ENCODE measurements at places on chromosomes 5 and 9.

DNA sequence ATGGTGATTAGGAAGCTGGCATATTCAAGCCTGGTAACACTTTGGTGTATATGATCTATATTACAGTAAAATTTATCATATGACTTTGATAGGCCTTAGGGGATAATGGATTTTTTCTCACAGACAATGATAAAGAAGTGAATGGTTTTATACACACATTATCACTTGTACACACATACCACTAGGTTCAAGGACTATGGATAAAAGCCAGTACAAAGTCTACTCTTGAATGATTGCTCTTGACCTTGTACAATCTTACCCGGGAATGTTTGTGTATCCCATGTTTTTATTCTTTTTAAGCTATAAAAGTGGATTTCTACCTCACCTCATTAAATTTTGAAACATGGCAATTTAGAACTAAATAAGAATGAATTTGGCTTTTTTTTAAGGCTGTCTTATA lies 414.5 kb upstream of the ADAMTSL1 start:
- DNase-seq = no peak

DNA sequence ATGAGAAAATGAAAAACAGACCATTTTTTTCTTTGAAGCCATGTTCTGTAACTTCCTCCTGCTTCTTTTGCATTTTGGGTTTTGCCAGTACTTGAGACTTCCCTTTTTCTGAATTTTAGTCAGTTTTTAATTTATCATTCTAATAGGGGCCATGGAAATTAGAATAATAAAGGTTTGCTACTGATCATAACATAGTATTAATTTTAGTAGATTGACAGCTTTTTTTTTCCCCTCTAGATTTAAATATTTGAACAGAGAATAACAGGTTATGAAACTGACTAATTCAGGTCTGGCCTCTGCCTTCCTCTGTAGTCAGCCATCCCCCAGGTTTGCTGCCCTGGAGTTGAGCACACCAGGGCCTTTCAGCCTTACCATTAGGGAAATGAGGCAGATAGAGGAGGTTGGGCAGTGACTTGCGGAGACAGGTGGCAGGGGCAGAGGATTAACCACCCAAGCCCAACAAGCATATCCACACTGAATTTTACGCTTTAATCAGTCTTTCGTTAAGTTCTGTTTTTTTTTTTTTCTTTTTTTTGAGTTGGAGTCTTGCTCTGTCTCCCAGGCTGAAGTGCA lies 80.1 kb upstream of the TNFAIP8 start:
- no peak for DNase-seq

DNA sequence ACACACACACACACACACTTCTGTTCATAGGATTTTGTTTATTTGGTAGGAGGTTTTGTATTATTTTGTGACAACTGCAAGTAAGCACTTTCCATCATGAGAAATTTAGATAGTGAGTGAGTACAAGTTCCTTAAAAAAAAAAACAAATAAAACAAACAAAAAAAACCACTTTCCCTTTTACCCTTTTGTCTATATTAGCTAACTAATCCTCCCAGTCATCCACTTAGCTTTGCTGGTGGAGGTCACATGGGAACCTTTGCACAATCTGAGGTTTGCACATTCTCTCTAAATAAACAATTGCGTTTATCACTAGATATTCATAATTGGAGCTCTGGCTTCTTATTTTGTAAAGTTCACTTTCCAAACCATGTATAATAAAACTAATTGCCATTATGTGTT lies 6.8 kb downstream of the ITGA1 start:
- no peak for DNase-seq

GRCh38 chr9:20749496-20750198 lies 65.6 kb downstream of the FOCAD start:
- DNase-seq = no peak

GRCh38 chr5:115751176-115751575 lies 65.3 kb downstream of the CDO1 start:
- DNase-seq = no peak

DNA sequence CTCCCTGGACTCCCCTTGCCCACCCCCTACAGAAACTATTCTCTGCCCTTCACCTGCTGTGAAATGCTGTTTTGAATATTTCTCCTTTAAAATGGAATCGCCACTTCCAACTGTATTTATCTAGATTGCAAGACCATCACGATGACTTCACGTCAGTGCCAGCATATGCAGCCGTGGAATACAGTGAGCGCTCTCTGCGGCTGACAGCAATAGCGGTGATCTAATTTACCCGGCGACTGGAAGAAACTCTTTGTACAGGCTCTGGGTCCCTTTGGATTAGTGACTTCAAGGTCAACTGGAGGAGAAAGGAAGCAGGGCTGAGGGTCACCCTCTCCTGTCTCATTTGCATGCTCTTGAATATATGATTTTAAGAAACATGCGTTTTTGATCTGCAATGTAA lies 192.0 kb downstream of the IRX1 start:
- no peak for DNase-seq

GRCh38 chr5:158483281-158483860 lies 616.3 kb downstream of the EBF1 start:
- DNase-seq = no peak

- no peak for DNase-seq
Measured at GRCh38 chr5:102819634-102820033, 64.5 kb downstream of the PAM start.

GRCh38 chr5:159339460-159339859 lies 9.2 kb upstream of the IL12B start:
- no peak for DNase-seq

DNA sequence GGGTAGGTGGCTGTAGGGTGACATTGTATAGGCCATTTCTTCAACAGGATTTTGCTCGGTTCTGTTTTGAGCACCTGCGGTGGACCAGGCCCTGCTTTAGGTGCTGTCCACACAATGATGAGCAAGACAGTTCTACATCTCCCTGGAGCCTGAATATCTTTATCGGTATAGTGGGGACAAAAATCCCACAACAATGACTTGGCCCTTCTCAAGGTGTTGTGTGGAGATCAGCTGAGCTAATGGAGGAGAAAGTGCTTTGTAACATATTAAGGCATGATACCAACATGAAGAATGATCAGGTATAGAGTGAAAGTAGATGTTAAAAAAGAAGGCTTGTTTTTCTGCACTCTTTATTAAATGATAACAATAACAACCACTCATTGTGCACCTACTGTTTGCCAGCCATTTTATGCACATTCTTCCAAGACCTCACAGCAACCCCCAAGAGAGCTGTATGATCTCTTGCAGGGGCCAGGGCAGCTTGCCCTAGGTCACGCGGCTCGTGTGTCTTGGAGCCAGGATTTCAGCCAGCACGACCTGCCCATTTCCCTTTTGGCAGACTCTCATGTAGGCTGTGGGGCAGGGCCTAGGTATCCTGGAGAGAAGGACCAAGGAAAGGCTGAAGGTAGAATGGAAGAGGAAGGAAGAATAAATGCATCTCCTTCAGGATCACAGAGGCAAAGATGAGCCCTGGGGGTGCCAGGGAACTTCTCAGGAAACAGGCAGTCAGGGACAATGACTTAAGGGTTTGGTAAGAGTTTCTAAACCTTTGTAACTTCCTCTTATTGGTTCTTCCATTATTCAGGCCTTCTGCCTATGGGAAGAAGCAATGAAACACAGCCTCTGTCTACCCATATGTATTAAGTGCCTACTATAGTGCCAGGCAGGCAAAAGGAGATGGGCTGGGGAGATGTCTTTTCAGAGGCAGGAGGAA lies 50.0 kb upstream of the PPARGC1B start:
- DNase-seq = no peak

- DNase-seq = no peak
Measured at GRCh38 chr5:135399794-135400542, 937 bp upstream of the MACROH2A1 start.

- no peak for DNase-seq
Measured at GRCh38 chr9:16611001-16611400, 259.5 kb downstream of the BNC2 start.

DNA sequence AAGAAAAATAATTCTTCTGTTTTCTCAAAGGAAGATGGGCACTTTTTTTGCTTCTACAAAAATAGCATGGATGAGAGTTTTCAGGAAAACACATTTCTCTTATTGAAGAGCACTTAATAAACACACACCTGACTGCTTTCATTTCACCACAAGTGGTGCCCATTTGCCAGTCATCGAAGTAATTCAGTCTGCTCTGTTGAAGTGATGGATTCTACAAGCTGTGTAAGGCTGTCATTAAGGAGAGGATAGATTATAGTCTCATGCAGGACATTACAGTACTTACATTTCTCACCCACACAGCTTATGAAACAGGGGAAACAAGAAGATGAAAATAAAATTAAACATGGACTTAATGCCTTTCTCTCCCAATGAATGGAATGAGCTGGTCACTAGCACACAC lies 165.2 kb downstream of the NR2F1-AS1 start:
- no peak for DNase-seq

DNA sequence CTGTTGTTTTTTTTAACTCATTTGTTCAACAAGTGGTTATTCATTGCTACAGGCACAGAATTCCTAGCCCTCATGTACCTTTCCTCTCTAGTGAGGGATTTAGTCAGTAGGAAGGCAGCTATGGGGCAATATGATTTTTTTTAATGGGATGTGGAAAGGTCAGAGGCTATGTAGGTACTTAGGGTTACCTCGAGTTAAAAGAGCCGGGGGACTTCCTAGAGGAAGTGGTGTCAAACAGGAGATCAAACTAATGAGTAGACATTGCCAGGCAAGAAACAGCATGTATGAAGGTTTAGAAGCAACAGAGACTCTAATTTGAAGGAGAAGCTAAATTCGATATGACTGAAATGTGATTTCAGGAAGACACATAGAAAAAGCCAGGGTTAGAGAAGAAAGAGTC lies 50.7 kb downstream of the ITGA2 start:
- DNase-seq = no peak

- DNase-seq = peak; percentile 22
Measured at GRCh38 chr5:147635882-147636728, 126.2 kb upstream of the DPYSL3 start.

GRCh38 chr5:134053314-134053839 lies 48.6 kb upstream of the VDAC1 start:
- no peak for DNase-seq

GRCh38 chr9:20028192-20028848 lies 239.5 kb upstream of the SLC24A2 start:
- DNase-seq = no peak

DNA sequence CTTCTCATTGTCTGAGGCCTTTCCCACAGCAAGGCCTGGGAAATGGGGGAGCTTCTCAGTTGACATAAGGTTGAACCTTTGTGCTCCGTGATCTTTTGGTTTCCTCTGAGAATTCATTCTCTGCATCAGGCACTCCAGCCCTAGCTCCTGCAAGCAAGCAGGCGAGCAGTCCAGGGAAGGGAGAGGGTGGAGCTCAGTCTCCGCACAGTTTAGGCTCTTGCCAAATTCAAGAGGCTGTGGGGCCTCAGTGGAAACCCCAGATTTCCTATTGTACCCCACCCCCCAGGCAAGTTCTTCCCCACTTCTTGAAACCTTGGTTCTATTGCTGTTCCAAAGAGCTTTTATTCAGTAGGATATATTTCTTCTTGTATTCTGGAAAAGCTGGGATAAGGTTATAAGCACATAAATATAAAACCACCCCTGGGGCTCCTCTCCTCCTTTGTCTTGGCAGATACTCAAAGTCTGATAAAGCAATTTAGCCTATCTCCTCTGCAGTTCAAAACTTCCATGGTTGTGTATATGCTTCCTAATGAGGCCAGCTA lies 147.2 kb downstream of the PDZD2 start:
- no peak for DNase-seq

DNA sequence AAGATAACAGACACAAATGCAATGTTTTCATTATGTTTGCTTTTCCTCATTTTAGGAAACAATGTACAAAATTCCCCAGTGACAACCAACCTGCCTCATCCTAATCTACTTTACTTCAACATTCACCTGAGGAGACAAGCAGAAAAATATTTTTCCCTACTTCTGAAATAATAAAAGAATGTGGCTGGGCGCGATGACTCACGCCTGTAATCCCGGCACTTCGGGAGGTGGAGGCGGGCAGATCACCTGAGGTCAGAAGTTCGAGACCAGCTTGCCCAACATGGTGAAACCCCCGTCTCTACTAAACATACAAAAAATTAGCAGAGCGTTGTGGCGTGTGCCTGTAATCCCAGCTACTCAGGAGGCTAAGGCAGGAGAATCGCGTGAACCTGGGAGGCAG lies 36.9 kb downstream of the MYO10 start:
- DNase-seq = no peak

- DNase-seq = no peak
Measured at GRCh38 chr5:96893342-96893741, 17.0 kb downstream of the ERAP2 start.

GRCh38 chr9:37374892-37375291 lies 47.6 kb upstream of the GRHPR start:
- no peak for DNase-seq

GRCh38 chr5:127568166-127568565 lies 50.7 kb downstream of the PRRC1 start:
- no peak for DNase-seq

- DNase-seq = peak; percentile 82
Measured at GRCh38 chr5:134140530-134141201, 26.2 kb downstream of the TCF7 start.

DNA sequence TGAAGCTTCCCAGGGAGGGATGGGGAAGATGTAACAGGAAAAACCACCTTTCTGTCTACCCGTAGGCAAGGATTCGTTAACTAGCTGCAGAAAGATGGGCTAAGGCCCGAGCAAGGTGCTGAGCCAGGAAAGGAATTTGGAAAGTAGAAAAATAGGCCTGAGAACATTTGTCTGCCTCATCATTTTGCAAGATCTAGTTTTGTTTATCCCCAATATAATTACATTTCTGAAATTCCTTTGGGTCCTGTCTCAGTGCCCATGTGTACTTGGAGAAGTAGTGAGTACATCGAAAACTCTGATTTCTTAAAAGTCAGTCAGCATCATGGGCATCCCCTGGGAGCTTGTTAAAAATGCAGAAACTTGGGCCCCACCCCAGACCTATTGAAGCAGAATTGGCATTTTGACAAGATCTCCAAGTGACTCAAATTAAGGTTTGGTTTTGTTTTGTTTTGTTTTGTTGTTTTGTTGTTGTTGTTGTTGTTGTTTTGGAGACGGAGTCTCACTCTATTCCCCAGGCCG lies 52.1 kb upstream of the CEMIP2 start:
- no peak for DNase-seq

DNA sequence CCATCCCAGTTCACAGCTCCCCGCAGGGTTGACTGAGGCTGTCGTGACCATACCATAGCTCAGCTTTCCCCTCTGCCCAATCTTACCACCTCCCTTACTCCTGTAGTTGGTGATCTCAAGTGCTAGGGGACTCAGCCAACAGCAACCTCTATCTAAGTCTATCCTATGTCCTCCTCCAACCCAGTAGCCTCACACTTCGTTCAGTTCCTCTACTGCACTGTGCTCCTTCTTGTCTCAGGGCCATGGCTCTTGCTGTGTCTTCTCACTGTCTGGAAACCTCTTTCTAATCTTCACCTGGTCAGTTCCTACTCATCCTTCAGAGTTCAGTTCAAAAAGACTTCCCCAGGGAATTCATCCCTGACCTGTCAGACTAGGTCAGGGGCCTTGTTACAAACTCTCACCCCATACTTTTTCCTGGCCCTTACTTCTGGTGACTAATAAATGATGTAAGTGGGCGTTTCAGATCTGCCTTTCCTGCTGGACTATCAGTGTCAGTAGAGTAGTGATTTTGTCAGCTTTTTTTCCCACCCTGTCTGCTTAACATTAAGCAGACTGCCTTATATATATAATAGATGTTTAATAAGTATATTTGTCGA lies 53.6 kb upstream of the NR3C1 start:
- no peak for DNase-seq

GRCh38 chr5:65366655-65367054 lies 115.1 kb downstream of the ADAMTS6 start:
- DNase-seq = no peak
